T-helper 22 cell (primary cell): ENCODE measurements at places on chromosomes 2 and 18.

GRCh38 chr2:193679847-193680246, 1485.1 kb upstream of the TMEFF2 start:
- DNase-seq: no peak

GRCh38 chr2:5067816-5068215, 624.4 kb upstream of the SOX11 start:
- no peak for DNase-seq

GRCh38 chr2:239693761-239694415, 293.1 kb upstream of the HDAC4 start:
- DNase-seq: no peak

DNA sequence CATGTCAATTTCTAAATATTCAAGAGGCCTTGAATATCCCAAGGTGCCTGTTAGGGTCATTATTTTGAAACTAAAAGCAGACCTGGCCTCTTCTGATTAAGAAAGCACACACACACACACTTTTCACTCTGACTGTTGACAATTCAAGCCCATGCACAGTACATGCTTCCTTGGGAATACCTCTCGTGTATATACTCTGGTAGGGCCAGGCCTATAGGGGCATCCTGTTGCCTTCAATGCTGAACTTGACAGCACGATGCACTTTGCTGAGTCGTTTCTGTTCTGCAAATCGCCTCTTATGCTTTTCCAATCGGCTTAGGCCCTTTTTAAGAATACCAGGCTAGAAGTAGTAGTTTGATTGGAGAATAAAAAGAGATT, 40.6 kb downstream of the IWS1 start:
- no peak for DNase-seq

DNA sequence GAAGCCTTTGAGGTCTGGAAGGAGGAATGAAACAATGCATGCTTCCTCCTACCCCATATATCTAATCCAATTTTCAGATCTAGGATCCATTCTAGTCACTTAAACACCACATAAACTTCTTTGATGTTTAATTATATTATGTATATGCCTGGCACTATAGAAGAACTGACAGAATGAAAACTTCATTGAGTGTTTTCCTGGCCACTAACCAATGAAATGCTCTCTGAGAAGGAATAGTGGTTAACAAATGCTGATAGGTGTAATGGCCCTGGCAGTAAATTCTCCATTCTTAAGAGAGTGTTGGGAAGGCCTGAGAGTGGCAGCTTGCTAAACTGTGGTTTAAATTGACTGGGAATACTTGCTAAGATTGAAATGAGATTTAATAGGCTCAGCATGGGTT, 710.0 kb downstream of the LRRTM4 start:
- DNase-seq: no peak

- DNase-seq: no peak
Measured at GRCh38 chr2:71417300-71418202, 35.8 kb upstream of the DYSF start.

- DNase-seq: no peak
Measured at GRCh38 chr2:121345887-121346286, 60.9 kb upstream of the TFCP2L1 start.

GRCh38 chr2:118464046-118464445, 375.8 kb downstream of the INSIG2 start:
- no peak for DNase-seq

GRCh38 chr2:217746808-217747207, 256.0 kb downstream of the TNS1 start:
- DNase-seq: no peak

DNA sequence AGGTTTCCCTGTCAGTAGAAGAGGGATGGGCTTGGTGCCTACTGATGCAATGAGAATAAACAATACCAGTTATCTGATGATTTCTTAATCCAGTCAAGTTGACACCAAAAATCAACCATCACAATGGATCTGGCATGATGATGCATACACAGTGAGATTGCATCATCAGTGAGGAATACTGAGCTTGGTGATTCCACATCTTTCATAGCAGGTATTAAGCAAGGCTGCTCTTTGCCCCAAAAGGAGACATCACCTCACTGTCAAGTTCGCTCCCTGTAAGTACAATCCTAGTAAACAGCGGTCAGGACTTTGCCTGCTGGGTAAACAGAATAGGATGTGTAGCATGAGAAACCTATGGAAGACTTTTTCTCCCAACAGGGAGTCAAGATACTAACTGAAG, 282.7 kb upstream of the CDH2 start:
- DNase-seq: no peak

DNA sequence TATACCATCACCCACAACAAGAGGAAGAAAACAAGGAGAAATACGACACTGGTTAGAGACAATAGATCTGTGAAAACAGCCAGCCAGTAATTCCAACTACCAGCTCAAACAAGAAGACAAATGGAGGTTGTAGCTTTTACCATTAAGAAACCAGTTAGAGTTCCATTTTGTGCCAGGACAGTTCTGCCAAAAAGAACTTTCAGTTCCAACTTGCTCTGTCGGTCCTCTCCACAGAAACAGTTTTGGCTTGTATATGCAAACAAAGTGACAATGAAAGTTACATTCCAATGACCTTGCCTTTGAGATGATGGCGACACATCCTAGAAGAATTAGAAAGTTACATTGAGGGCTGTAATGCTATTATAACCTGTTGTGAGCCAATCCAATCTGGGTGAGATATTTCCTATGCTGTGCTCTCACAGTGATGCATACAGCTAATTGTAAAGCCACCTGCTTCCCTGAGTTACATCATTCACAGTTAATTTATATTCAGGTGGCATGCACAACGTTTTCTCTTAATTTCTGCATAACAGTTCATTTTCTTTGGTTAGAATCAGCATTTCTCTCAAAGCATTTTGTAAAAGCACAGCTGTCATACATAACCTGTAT, 1378.4 kb upstream of the PIK3C3 start:
- no peak for DNase-seq

DNA sequence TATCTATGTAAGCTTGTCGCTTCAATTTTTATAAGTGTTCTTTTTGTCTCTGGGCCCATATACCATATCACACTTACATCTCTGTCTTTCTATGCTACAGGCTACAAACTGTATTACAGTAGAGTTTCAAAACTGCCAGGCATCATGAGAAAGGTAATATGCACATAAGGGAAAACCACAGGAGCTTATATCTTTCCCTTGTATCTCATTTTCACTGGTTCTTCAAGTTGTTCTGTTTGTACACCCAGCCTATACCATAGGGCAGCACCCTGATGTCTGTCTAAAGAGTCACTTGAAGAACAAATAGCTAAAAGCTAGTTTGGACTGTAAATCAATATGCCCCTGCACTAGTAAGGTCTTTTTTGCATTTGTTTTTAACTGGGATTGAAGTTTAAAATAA, 366.7 kb downstream of the FIGN start:
- DNase-seq: no peak

GRCh38 chr2:8644605-8645175, 37.2 kb upstream of the ID2 start:
- no peak for DNase-seq

DNA sequence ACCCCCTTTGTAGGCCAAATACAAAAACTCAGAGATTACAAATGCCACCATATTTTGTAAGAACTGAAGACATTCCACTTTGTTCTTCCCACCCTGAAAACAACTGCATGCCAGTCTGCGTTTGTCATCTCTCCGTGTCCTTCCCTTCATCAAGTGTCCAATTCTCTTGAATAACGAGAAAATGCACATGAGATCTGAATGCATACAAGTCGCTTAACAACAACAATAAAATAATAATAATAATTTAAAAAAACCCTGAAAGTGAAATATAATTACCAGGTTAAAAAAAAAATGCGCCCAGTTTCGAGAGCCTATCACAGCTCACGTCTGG, 2.0 kb upstream of the SETBP1 start:
- no peak for DNase-seq

GRCh38 chr2:37306024-37306423, 18.6 kb downstream of the PRKD3 start:
- no peak for DNase-seq

- DNase-seq: no peak
Measured at GRCh38 chr2:76288146-76288545, 577.4 kb upstream of the GCFC2 start.
